ENCODE measurements at places on chromosomes 13 and 19.

GRCh38 chr19:2764945-2765344 lies 18.1 kb downstream of the SGTA start:
- DNase-seq, result no peak

DNA sequence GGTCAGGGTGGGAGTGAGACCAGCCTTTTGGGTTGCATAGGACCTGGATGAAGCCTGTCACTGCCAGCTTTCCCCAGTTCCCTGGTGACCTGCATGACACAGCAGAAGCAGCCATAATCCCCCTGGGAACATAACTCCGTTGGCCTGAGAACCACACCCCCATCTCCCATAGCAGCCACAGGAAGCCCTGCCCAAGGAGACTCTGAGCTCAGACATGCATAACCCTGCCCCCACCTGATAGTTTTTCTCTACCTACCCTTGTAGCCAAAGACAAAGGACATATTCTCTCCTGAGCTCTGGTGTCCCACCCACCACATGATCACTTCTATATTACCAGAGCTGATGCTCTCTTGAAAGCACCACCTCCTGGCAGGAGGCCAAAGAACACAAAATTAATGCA lies 413.5 kb upstream of the HTR2A start:
- no peak for DNase-seq

- DNase-seq, result no peak
Measured at GRCh38 chr13:23443878-23444277, 10.4 kb upstream of the SACS start.

- no peak for DNase-seq
Measured at GRCh38 chr13:91609353-91609752, 210.9 kb downstream of the GPC5 start.

Data from brain (organoid and tissue), 16 donors.